ENCODE measurements at places on chromosomes 1 and 21.

- DNase-seq: no peak
Measured at GRCh38 chr1:205481629-205482151, 22.8 kb upstream of the CDK18 start.

DNA sequence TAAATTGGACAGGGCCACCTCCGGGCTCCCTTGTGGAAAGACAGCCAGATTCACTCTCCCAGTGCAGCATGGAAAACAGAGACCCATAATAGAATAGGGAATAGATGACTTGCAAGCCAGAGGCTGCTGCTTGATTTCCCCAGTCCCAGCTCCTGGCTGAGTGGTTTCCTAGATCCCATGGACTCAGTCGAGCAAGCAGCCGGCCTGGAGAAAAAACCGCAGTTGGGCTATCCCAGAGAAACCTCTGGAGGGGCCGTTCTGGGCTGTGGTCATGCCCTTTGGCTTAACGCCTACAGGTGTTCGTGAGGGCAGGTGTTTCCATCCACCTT lies 61.7 kb downstream of the ELK4 start:
- no peak for DNase-seq

GRCh38 chr1:244294599-244295224 lies 157.0 kb downstream of the ADSS2 start:
- no peak for DNase-seq

DNA sequence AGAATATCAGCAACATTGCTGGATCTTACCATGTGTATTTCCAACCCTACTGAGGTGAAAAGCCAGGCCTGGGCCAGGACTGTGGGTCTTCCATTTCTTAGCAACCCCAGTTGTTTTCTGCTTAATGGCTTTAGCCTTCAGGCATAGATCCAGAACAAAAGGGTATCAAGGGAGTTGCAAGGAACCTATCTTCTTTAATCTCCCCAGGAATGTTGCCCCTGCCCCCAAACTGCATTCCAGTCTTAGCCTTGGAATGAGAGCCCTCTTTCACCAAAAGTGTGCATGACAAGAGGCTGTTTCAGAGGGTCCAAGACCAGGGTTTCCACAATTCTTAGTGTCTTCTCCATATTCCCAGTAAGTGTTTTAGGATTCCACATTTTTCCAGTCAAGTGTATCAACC lies 87.9 kb upstream of the SOX13 start:
- DNase-seq: peak; percentile 96

- DNase-seq: no peak
Measured at GRCh38 chr1:23525558-23526250, 5.3 kb downstream of the E2F2 start.

DNA sequence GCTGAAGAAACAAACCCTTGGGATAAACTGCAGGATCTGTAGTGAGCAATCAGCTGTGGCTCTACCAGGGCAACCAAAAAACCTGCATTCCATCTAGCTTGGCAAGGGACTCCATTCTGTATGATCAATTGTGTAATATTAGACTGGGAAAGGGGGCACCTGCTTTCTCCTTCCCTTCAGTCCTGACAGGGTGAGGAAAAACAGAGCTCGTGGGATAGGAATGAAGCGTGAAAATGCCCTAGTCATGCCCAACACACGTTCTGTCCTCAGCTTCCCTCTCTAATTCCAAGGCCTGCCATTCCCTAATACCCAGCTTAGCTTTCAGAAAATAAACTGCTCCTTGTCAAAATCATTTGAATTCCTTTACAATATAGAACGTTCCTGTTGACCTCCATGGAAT lies 442.3 kb downstream of the PLPP3 start:
- DNase-seq: no peak

DNA sequence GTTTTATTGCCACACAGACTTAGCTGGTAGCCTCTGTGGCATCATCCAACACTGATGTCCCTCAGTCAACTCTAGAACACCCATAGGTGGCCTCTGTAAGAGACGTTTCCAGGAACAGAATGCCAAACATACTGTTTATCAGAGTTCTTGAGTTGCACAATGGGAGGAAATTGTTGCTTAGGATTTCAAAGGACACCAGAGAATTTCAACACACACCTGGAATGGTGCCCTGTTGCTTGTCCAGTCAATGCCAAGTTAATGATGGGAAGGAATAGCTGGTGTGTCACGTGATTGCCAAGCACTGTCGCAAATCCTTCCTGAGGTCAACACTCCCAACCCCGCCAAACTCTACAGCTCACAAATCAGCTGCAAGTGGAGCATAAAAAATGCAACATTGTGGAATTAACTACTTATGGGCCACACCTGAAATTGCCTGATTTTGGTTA lies 28.6 kb upstream of the DUSP23 start:
- no peak for DNase-seq

All from islet precursor cell (in vitro differentiated cells).